Omental fat pad (tissue), 4 donors: ENCODE measurements at places on chromosomes 3 and 15. TPM values are rescaled to one million over a fixed set of nuclear protein-coding genes. Genes with fewer than 3 reads are reported as not detected.
A peak's percentile ranks its signal among the peaks of the same experiment; 100 is the strongest.

The CDCP1 gene
- total RNA-seq = 0.16 TPM

The ABHD10 gene
- total RNA-seq = 27.4 TPM

The SEMA3G gene
- total RNA-seq = 21.3 TPM

The TEX9 gene
- 1.9 TPM for total RNA-seq

The IL12A gene
- total RNA-seq = 2.4 TPM

DNA sequence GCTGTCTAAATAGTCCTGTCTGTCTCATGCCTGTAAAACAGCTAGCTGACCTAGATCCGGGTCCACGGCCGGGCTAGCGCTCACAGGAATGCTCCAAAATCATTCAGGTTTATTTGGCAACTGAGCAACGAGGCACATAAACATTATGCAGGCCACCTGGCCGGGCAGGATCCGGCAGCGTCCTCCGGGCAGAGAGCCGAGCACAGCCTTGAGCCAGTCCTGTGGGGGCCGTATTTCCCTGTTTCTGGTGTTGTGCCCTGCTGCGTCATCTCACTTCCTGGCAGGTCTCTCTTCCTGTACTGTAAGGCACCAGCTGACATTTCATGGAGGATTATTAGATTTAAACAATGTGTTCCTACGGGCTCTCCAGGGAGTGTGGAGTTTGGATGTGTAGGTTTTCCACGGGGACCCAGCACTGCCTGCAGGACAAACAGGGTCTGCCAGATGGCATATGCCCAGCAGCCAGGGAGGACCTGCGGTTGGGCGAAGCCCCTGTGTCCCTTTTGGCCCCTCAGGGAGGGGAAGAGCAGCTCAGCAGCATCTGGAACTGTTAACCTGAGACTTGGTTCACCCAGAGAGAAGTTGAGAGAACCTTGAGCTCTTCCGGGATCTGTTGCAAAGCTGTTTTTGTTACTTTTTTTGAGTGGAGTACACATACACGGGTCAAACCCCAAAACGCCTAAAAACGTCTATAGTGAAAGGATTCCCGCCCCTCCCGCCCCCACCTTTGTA lies 16.6 kb upstream of the LRRK1 start:
- peak; percentile 23 for DNase-seq

DNA sequence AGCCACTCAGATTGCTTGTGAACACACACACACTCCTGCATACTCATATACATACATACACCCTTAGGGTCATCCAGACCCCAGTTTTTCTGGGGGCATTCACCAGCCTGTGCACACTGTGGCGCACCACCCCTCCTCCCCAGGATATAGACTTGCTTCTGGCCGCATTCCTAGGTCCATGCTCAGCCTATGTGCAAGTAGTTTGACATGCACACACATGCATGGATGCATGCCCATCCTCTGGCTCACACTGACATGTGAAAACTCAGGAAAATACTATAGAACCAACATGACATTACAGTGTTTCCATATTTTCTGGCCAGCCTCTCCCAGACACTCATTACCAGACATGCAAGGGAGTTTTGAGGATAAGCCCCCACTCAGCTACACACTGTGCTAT lies 79.3 kb upstream of the POLG start:
- DNase-seq = no peak

- no peak for DNase-seq
Measured at GRCh38 chr15:63243101-63243500, 34.3 kb upstream of the APH1B start.

DNA sequence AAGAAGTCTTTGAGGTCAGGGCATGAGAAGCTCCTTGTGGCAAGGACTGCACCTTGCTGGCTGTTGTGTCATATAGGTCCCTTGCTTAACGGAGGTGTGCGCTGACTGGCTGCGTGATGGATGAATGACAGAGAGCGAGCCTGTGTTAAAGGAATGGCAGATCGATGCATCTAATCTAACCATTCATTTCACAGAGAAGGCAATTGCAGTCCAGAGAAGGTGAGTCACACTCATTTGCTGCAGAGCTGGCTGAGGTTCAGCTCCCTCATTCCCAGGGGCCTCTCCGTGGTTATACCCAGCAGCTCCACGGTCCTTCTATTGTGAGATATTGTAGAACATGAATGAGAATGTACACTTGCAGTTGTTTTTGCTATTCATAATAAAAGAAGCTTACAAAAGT lies 289.3 kb downstream of the EPHB1 start:
- DNase-seq = no peak

DNA sequence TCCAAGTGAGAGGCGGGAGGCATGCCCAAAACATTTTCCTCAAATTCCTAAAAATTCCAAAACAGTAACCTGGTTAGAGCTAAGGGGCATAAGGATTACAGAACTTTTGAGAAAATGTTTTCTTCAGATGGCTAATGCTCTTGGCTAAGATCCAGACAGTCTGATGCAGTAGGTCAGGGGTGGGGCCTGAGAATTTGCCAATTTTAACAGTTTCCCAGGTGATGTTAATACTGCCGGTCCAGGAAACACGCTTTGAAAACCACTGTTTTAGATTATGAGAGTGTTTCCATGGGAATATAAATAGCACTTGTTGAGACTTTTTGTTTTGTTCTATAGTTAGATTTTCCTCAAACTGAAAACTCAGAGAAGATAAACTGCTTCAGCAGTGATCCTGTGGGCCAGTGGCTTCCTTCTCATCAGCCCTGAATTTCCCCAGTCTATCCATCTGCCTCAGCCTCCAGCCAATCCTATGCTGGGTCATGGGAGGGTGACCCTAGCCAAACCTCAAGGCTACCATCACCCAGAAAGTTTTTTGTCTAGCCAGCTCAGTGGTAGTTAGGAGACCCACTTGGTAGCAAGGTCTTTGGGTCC lies 71.6 kb upstream of the ACP3 start:
- no peak for DNase-seq

DNA sequence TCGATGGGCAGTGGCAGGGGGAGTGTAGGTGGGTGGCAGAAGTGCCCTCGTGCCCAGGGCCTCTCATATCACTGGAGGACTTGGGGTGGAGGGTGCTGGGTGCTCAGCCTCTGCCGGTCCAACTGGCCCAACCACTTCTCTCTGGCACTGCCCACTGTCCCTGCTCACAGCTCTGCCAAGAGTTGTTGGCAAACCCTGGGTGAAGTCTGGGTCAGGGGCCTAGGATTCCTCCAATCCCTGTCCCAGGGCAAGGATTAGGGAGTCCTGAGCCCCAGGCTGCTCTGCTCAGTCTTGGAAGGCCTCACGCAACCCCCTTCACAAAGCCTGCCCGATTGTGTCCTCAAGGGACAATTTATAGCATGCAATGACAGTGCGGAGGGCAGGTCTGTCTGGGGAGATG lies 5.2 kb upstream of the PRKCD start:
- DNase-seq = no peak

GRCh38 chr15:76696840-76697239 lies 208.3 kb downstream of the SCAPER start:
- DNase-seq = no peak

GRCh38 chr3:142904639-142905436 lies 16.0 kb upstream of the PCOLCE2 start:
- no peak for DNase-seq

DNA sequence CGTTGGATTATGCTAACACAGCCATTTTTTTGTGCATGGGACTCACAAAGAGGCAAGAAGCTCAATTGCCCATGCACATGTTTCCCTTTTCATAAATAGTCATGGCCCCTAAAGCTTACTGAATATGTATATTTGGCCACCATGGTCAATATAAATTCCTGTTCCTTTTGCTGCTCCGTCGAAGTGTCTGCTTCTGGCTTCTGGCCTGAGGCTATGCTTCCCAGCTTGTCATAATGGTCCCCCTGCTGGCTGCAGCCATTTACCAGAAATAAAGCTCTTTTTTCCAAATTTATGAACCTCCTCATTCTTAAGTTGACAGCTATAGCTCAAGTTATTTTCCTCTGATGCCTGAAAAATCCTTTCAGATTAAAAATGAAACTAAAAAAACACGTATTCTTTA lies 602.1 kb downstream of the VGLL3 start:
- no peak for DNase-seq
